ENCODE measurements at places on chromosomes 16 and 17.

DNA sequence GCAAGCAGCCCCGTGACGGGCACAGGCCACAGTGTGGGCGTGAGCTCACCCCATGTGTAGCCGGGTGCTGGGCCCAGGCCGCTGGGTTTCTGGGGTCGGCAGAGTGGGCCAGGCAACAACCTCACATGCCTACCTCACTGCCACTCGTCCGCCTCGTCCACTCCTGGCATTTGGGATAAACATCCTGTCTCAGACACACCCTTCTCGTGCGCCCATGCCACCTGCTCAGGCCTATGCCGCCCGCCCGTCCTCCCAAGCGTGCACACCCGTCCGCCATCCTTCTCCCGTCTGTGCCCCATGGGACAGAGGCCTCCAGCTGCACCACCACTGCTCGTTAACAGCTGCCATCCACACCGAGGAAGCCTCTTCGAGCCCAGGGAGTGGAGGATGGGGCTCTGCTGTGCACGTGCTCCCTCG, 64.3 kb downstream of the KLHDC4 start:
- DNase-seq: no peak

GRCh38 chr16:67104061-67104460, 5.7 kb upstream of the PHAF1 start:
- no peak for DNase-seq

DNA sequence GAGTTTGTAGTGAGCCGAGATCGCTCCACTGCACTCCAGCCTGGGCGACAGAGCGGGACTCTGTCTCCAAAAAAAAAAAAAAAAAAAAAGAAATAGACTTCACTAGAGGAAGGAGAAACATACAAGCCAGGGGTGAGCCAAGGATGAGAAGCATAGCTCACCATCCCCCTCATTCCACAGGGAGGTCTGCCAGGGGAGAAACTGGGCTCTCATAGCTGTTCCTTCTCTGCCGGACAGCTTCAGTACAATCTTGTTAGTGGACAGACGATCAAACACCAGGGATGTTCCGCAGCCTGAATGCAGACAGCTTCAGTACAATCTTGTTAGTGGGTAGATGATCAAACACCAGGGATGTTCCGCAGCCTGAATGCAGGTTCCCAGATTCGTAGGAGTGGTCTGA, 509.6 kb downstream of the CDH13 start:
- DNase-seq: no peak

- DNase-seq: no peak
Measured at GRCh38 chr16:46911038-46911437, 26.9 kb downstream of the GPT2 start.

DNA sequence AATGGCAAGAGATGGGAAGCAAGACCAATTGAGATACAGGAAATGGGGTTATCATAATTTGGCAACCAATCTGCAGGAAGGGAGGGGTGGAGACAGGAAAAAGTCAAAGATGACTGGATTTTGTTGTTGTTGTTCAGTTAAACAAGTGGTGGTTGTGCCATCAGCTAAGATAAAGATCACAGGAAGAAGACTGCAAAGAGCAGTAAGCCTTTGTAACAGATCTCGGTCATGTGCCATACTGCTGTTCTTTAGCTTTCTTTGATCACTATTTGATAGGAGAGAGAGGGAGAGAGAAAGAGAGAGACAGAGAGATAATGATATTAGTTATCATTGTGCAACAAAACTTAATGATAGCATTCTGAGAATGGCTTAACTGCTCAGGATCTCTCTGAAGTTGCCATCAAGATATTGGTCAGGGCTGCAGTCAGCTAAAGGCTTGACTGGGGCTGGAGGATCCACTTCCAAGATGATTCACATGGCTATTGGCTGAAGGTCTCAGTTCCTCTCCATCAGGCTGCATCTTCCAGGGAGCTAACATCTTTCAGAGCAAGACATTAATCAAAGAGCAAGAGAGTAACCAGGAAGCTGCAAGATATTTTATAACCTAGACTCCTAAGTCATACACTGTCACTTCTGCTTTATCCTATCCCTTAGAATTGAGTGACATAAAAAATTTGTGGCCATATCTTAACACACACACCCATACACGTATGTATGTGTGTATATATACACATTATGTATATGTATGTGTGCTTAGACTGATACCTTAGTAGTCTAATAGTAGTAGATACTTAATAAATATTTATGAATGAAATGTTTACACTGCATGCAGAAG, 405.0 kb downstream of the SHISA9 start:
- DNase-seq: no peak

GRCh38 chr17:82696916-82697807, 1.3 kb downstream of the RAB40B start:
- no peak for DNase-seq

GRCh38 chr17:19305256-19305655, 57.3 kb downstream of the B9D1 start:
- DNase-seq: no peak

DNA sequence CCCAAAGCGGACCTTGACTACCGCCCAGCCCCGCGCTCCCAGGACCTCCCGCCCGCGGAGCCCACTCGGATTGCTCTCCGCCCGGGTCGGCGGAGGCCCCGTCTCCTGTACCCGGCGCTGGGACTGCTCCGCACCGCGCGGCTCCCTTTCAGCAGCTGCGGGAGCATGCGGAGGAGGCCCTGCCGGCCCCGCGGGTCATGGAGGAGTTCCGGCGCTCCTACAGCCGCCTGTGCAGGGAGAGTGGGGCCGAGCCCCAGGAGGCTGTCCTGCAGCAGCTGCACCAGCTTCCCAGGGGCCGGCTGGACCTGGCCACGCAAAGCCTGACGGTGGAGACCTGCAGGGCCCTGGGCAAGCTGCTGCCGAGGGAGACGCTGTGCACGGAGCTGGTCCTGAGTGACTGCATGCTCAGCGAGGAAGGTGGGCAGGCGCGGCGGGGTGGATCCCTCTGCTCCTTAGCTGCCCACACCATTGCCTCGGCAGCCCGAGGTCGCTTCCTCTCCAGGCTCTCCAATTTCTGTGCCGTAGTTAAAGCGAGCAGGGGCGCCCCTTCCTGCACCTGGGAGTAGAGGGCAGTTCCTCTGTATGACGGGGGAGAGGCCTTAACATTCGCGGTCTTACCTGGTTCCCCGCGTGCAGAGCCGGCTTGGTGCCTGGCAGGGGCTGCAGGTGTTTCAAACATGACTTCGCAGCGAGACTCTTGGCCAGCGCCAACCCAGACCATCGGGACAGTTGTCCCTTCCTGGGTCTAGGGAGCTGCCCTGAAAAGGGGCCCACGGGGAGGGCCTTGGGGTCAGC, 539 bp downstream of the LRRC45 start:
- DNase-seq: no peak

- DNase-seq: no peak
Measured at GRCh38 chr16:57084996-57085395, 7.4 kb upstream of the CPNE2 start.

DNA sequence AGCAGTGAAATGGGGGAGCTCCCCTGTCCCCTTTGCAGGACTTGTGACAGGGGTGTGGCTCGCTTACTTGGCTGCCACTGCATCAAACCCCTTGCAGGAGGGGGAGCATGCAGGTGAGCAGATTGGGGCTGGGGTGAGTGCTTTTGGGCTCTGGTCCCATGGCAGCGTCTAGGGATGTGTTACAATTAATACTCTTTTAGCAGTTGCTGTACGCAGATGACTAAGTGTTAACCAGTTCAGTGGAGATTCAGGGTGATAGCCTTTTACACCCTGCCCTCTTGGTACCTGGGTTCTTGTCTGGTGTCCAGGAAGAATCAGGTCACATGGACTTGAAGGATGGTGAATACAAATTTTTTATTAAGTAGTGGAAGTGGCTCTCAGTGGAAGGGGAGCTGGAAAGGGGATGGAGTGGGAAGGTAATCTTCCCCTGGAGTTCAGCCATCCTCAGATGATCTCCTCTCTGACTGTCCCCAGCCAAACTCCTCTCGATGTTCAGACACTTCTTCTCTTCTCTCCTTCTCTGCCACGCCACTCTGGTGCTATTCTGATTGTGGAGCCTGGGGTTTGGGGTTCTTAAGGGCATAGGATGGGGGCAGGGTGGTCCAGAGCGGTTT, 100.1 kb downstream of the MARF1 start:
- DNase-seq: no peak

- DNase-seq: no peak
Measured at GRCh38 chr17:80443916-80444643, 29.1 kb downstream of the ENDOV start.

DNA sequence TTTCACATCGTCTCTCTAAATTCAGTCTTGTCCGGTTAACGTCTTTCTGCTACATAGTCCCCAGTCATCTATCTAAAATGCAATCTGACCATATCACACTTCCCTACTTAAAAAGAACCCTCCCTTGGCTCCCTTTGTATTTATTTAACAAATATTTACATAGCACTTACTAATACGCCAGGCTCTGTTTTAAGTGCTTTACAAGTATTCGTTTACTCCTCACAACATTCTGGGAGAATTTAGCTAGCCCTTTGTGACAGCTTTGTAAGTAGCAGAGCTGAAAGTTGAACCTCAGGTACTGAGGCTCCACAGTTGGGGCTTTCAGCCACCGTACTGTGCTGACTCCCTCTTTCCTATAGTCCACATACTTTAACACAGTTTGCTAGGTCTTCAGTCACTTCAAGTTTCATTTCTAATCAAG, 9.2 kb downstream of the PAFAH1B1 start:
- no peak for DNase-seq

GRCh38 chr17:76276461-76277299, 11.5 kb downstream of the UBALD2 start:
- DNase-seq: peak; percentile 38

DNA sequence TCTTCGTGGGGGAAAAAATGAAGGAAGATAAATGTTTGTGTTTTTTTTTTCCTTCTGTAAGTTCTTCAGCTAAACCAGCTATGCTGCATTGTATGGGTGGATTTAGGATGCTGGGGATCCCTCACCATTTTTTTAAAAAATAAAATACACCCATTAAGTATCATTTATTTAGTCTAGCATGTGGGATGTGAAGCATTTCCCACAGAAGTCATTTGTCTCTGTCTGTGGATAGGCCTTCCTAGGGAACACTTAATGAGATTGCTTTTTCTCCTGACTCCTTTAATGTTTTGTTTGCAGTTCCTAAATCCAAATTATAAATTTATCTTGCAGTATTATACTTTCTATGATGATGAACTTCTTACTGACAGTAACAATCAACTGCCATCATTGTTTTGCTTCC, 146.7 kb downstream of the PPM1E start:
- DNase-seq: no peak

DNA sequence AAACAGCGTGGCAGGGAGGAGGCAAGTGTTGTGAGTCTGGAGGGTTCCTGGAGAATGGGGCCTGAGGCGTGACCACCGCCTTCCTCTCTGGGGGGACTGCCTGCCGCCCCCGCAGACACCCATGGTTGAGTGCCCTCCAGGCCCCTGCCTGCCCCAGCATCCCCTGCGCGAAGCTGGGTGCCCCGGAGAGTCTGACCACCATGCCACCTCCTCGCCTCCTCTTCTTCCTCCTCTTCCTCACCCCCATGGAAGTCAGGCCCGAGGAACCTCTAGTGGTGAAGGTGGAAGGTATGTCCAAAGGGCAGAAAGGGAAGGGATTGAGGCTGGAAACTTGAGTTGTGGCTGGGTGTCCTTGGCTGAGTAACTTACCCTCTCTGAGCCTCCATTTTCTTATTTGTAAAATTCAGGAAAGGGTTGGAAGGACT, at the start of gene CD19:
CD19 (plus strand) TSS at position 171 of the 425 bp plus-strand sequence; CDS start at position 201, 30 bp downstream.
- DNase-seq: no peak

- DNase-seq: peak; percentile 23
Measured at GRCh38 chr16:83967838-83968305, at the start of gene NECAB2. Gene NECAB2, plus strand, starts transcription at chr16:83968244. Its CDS starts 405 bp downstream, at chr16:83968649.

DNA sequence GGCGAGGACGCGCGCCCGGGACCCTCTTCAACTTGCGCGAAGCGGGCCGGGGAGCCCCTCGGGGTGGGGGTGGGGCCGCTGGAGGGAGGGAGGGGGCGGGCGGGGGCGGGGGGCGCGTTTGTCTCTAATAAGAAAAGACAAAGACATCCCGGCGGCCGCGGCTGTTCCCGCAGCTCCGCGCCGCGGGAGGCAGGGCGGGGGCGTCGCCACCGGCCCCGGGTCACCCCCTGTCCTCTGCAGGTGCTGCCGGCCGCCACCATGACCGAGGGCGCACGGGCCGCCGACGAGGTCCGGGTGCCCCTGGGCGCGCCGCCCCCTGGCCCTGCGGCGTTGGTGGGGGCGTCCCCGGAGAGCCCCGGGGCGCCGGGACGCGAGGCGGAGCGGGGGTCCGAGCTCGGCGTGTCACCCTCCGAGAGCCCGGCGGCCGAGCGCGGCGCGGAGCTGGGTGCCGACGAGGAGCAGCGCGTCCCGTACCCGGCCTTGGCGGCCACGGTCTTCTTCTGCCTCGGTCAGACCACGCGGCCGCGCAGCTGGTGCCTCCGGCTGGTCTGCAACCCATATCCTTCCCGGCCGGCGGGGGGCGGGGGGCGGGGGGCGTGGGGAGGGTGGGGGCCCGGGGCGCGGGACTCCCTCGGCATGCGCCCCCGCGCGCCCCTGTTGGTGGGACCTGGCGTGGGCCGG, 714 bp downstream of the CACNA1H start:
- DNase-seq: no peak

- DNase-seq: no peak
Measured at GRCh38 chr16:5460701-5461100, 363.1 kb upstream of the EEF2KMT start.

DNA sequence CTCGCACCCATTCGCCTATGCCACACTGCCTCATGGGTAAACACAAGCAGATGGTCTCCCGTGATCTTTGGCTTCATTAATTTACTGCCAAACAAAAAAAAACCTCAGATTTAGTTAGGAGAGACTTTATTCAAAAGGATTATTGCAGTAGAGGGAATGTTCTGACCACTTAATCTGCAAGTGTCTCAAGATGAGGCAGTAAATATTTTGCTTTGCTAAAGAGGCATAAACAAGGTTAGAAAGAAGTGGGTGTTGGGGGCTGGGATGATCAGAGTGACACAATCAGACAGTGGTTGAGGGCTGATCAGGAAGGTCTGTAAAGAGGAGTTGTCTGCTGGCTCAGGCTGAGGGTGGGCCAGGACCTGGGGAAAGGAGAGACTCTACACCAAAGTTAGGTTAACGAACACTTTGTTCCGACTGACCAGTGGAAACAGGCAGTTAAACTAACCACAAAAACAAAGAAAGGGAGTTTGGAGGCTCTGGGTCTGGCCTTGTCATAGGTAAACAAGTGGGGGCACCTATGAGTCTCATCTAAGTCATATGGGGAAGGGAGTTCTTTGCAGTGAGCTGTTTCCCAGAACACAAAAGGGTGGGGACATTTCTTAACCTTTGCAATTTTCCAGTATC, 28.5 kb downstream of the HSD17B2 start:
- DNase-seq: peak; percentile 70

- DNase-seq: no peak
Measured at GRCh38 chr16:78523212-78523985, 423.9 kb downstream of the WWOX start.

- DNase-seq: peak; percentile 67
Measured at GRCh38 chr16:88857728-88858339, 907 bp downstream of the TRAPPC2L start.
